ENCODE measurements at places on chromosomes 5 and 9. TPM values are rescaled to one million over a fixed set of nuclear protein-coding genes. Genes with fewer than 3 reads are reported as not detected.

NTRK2 gene
- 0.30 TPM for total RNA-seq

HTR1A gene
- total RNA-seq, result not detected

RANBP17 gene
- total RNA-seq, result 20.1 TPM

TMC1 gene
- 1.6 TPM for total RNA-seq

HNRNPH1 gene
- 658 TPM for total RNA-seq

ANKRD31 gene
- total RNA-seq, result not detected

SLC2A8 gene
- total RNA-seq, result 9.4 TPM

FOXD4 gene
- not detected for total RNA-seq

CA9 gene
- total RNA-seq, result 0.15 TPM

GRIN3A gene
- not detected for total RNA-seq

IL5 gene
- not detected for total RNA-seq

KLF4 gene
- 1.1 TPM for total RNA-seq
